ENCODE measurements at places on chromosomes 1 and 21. TPM values are rescaled to one million over a fixed set of nuclear protein-coding genes. Genes with fewer than 3 reads are reported as not detected.

FBLIM1 gene
- 26.3 TPM for total RNA-seq

TDRD10 gene
- total RNA-seq, result not detected

MCM3AP gene
- total RNA-seq, result 40.0 TPM

VASH2 gene
- total RNA-seq, result 3.8 TPM

MFSD2A gene
- 4.1 TPM for total RNA-seq

TRIM58 gene
- not detected for total RNA-seq

BRINP3 gene
- not detected for total RNA-seq

FAM72B gene
- total RNA-seq, result 9.0 TPM

OR2L8 gene
- total RNA-seq, result not detected

DNAI4 gene
- 0.90 TPM for total RNA-seq

SLC9A1 gene
- total RNA-seq, result 13.2 TPM

Measured in A549 treated with RU486 at 1 μM for 4 hours (cell line).